ENCODE measurements at places on chromosomes 6 and 20.

- no peak for DNase-seq
These were observed 97.2 kb upstream of the PMEPA1 start for GRCh38 chr20:57806975-57807374.

DNA sequence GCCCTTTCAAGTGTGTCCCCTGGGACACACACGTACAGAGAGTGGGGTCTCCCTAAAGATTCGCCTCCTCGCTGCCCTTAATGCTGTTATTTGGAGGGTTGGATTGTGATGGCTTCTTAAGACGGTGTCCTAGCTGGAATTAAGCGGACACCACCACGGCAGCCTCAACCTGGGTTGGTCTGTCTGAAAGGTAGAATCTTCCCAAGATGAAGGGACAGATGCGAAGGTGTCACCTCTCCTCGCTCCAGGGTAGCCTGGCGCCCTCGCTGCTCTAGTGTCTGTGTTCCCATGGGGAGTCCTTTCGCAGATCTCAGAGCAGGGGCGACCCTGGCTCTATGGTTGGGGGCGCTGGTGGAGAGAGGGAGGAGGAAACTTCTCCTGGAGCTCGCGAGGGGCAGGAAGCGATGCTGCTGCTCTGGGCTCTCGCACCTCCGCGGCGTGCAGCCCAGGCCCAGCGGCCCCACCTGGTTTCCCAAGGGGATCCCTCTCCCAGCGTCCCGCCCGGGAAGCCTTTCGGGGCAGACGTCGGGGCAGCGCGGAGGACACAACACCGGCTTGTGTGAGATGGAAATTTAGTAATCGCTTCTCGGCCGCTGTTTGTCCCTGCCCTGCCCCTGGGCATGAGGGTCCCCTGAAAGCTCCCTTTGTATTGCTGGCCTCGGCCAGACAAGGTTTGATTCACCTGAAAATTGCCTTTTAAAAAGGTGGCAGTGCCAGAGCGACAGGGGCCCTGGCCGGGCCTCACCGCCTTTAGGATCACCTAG lies 1.7 kb downstream of the RSPO3 start:
- peak; percentile 16 for DNase-seq

DNA sequence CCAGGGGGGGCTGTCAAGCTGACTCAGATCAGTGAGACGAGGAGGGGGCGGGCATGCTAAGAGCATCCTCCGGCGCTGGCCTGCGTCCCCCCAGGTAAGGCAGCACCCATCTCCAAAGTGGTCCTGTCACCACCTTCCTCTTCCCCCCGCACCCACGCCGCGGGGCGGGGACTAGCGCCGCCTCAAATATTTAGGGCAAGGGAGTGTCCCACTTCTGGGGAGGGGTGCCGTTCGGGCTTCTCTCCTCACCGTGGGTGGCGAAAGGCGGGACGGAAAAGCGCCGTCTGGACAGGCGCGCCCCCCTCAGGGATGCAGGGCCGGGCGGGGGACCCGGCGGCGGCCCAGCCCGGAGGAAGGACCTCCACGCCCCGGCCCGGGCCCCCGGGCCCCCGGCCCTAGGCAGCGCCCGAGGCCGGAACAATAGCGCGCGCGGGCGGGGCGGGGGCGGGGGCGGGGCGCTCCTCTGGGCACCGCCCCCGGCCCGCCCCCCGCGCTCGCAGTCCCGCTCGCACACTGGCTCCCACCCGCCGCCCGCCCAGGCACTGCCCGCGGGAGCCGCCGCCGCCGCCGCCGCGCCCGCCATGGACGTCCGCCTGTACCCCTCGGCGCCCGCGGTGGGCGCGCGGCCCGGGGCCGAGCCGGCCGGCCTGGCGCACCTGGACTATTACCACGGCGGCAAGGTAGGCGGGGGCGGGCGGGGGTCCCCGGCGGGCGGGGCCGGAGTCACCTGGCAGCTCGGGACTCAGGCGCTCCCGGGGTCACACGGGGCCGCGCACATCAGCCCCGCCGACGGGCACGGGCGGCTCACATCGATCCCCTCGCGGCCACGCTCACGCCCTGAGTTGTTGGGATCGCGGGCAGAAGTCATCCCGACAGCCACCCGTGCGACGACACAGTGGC lies at the start of gene TOX2:
TSS of gene TOX2 (plus strand) at position 542 of the 900 bp plus-strand sequence. CDS start at position 582, 40 bp downstream.
- DNase-seq = no peak

DNA sequence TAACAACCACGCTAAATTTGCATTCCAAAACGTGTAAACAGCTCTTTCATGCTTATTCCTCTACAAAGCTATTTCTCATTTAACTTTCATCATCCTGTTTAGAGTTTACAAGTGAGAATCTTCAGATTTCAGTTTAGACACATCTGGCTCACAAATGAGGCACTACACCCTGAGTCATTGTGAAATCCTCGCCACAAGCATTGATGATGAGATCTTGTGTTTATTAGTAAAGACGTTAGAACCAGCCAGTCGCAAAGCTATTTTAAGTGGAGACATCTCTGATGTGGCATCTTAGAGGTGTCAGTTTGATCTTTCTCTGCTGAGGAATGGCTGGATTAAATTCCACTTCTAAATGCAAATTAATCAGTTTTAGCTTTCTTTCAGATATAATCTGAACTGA lies 8.3 kb upstream of the ISM1 start:
- DNase-seq = peak; percentile 20

DNA sequence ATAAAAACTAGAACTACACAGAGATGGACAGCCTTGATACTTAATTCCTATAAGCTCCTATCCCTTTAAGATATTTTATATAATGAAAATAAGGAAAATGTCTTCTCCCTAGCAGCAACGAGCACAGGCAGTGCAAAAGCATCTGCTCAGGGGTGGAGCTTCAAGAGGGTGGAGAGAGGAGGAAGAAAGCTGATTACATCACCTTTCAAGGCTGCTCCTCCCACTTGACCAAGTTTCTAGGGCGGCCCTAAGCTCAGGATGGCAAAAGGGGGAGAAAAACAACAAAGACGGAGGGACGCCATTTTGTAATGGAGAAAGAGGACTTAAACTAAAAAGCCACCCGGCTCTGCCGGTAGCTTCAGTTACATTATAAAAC lies 2.2 kb downstream of the PPP1R10 start:
- peak; percentile 81 for DNase-seq

GRCh38 chr20:59018817-59019216 lies 412 bp upstream of the TUBB1 start:
- no peak for DNase-seq

DNA sequence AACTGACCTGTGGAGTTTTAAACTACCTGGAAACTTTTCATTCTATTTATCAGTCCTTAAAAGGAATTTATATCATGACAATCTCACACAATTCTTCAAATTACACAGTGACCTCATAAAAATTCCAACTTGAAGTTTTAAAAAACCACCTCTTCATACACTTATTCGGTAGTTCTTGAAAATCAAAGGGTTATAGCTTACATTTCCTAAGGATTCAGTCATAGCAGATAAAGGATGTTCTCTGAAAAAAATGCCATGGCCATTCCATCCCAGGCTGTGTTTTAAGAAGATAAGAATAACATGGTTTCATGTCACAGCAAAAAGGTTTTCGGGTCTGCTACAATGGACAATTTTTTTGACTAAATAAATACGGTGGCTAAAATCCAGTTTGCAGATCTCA lies 41.2 kb downstream of the GOPC start:
- no peak for DNase-seq

GRCh38 chr20:4053071-4053919 lies 37.9 kb upstream of the RNF24 start:
- no peak for DNase-seq

GRCh38 chr20:32470025-32470861 lies 112.1 kb downstream of the ASXL1 start:
- no peak for DNase-seq

GRCh38 chr6:46993846-46994245 lies 48.3 kb downstream of the ADGRF1 start:
- DNase-seq = no peak

- DNase-seq = no peak
These were observed 78.7 kb downstream of the SLC2A10 start for GRCh38 chr20:46787991-46788762.

DNA sequence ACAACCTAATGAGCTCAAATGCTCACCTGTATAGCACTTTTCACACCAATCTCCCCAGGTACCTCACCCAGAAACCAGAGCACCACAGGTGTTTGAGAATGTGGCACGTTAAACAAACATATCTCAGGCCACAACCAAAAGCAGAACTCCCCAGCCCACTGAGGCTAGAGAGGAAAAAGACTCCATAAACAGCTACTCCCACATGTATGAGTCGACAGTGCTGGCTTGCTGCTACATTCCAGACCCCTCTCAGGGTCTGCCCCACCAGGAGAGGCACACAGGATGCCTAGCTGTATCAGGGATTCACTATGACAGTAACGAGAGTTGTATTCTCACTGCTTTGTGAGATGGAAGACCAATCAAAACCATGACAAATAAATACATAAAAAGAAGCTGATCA lies 242.6 kb upstream of the ARID1B start:
- DNase-seq = no peak

- no peak for DNase-seq
These were observed 28.1 kb downstream of the RIPOR3 start for GRCh38 chr20:50663095-50663821.

GRCh38 chr6:84926189-84927155 lies 162.1 kb upstream of the TBX18 start:
- no peak for DNase-seq

DNA sequence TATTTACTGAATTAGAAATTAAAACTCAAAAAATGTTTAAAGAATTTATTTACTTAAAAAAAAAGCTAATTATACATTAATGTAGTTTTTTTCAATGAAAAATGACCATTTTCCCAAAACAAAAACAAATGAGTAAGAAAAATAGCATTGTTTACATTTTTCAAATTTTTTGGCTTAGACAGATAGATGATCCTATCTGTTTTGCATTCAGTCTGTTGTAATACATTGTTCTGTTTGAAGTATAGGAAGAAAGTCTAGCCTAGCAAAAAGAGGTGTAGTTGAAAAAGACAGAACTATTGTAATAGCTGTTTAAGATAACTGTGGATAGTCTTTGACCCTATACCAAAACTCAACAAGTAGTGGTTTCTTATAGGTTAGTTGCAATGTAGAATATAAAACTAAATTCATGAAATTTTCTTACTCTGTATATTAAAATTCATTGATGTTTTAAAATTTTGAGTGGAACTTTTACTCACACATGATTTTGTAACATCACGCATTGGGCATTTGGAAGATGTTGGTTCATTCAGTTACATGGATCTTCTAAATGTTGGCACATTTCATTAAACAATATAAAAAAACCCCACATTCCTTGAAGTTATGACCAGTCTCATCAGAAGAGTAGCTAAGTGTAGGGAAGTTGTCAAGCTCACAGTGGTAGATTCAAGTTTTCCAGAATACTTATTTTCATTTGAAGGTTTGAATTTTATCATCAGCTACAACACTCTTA lies 62.0 kb downstream of the KCNS1 start:
- no peak for DNase-seq

DNA sequence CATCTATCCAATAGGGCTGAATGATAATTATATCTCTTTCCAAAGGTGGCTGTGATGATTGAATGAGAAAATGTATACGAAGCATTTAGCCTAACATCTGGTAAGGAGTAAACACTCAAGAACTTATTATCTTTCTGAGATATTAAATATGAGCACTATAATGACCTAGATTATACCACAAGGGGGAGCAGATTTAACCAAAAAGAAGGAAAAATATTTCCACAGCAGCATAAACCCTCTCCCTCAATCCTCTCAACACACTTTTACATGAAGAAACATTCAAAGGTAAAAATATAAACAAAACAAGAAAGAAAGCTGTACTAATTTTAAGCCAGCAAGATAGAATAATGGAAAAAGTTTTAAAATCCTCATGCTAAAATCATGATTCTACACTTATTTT lies 68.4 kb downstream of the SHPRH start:
- DNase-seq = no peak

DNA sequence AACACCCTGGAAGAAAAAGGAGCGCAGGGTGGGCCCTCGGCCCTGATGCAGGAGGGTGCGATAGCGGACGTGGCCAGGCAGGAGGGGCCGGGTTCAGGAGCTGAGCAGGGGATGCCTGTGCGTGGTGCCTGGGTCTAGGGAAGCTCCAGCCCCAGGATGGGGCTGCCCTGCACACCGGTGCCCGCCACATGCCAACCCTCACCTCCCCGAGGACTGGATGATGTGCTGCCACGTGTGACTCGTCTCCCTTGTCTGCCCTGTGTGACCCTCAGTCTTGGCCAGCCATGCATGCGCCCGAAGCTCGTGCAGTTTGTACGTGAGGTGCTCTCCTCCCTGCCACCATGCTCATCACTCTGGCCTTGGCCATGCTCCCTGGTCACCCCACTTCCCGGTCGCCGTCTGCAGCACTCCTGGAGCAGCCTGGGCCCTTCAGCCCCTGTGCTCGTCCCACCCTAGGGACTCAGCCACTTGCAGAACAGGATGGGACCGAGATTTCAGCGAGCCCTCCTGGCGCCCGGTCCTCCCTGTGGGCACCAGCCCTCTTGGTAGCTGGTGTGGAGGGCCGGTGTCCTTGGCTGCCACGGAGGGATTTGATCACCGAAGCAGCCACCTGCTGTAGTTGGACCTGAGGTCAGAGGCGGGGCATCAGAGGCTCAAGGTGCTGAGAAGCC lies 4.3 kb upstream of the COL20A1 start:
- no peak for DNase-seq

- no peak for DNase-seq
These were observed 162.9 kb downstream of the QKI start for GRCh38 chr6:163577404-163577803.

GRCh38 chr6:144098993-144099392 lies 3.6 kb upstream of the SF3B5 start:
- no peak for DNase-seq

DNA sequence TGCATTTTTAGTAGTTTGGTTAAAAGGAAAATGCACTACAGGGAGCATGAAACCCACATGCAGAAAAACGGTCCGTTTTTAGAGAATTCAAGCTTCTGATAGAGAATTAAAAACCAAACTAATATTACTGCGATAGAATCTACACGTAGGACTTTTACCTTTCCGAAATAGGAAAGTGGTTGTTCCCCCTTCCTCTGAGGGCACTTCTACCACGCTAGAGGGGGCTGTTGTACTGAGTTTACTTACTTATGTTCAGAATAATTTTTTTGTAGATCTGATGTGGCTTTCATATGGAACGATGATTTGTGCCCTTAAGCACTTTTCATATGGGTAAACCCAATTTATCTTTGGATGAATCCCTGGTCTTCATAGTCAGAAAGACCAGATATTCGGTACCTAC lies 264.3 kb upstream of the PLN start:
- DNase-seq = no peak

- DNase-seq = no peak
These were observed 159.2 kb downstream of the SLC35B3 start for GRCh38 chr6:8276148-8276547.

GRCh38 chr6:153758516-153758915 lies 280.5 kb upstream of the OPRM1 start:
- DNase-seq = no peak

- DNase-seq = no peak
These were observed 171.9 kb upstream of the MAP3K7 start for GRCh38 chr6:90758741-90759140.

- DNase-seq = no peak
These were observed 6.1 kb downstream of the EZR start for GRCh38 chr6:158813032-158813431.

GRCh38 chr20:50886184-50886790 lies 45.0 kb downstream of the ADNP start:
- DNase-seq = no peak

GRCh38 chr6:35573495-35574110 lies 60.9 kb upstream of the TULP1 start:
- DNase-seq = no peak

- no peak for DNase-seq
These were observed 91.0 kb upstream of the SNX9 start for GRCh38 chr6:157732007-157732406.

All from activated naive CD4-positive, alpha-beta T cell treated with anti-CD3 and anti-CD28 coated beads, Interleukin-2, amount 50 U/mL, for 72 hours (primary cell).